Posterior vena cava (tissue), 2 donors: ENCODE measurements at places on chromosomes 7 and 10. TPM values are rescaled to one million over a fixed set of nuclear protein-coding genes. Genes with fewer than 3 reads are reported as not detected.

DNA sequence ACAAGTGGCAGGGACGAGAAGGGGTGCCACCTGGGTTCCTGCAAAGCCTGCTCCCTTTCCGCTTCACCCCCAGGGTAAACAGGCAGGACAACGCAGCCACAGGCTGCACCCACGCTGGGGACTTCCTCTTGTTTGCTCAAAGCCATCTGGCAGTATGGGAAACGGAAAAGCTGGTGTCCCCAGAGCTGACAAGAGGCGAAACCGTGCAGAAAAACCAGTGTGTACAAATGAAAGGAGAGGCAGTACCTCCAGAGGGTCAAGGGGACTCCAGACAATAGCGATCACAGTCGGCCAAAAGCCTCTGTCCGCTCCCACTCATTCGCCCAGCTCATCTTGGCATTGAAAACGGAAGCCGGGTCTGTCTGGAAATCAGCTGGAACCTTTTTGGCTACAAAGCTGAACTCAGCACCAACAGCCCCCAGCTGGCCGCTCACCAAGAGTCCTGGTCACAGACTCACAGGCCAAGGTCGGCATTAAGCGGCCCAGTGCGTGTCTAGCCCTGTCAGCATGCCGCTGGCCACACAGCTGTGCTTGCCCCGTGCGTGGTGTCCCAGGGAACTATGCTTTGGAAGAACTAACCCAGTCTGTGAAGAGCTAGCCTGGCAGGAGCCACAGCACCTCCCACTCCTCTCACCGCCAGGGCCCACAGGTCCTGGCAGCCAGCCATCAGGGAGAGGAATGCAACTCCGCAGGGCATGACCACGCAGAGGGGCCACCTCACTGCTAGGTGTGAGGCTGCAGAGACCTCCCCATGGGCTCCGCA, 10.4 kb downstream of the TNS3 start:
- DNase-seq: peak; percentile 96

GRCh38 chr7:82110146-82110840, 333.3 kb downstream of the CACNA2D1 start:
- no peak for DNase-seq

GRCh38 chr10:12750526-12751201, 250.8 kb downstream of the CCDC3 start:
- DNase-seq: no peak

- DNase-seq: no peak
Observed at GRCh38 chr7:94632338-94633013, 23.5 kb downstream of the SGCE start.

DNA sequence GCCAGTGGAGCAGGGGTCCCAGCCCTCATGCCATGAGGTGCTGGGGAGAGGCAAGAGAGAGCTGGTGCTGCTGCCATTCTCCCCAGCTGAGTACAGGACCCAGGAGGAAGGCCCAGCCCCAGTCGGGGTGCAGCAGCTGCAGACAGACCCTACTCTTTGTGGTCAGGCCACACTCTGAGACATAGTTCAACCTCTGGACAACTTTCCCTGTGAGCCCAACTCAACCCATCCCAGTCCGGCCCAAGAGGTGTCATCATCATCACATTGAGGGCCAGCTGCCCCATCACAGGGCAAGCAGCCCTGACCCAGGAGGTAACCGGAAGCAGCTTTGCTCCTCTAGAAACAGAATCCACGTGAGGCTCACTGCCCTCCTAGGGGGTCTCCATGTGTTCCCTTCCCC, 133.8 kb upstream of the KCNMA1 start:
- DNase-seq: peak; percentile 23

- DNase-seq: no peak
Observed at GRCh38 chr7:74275401-74275881, 13.8 kb upstream of the CLIP2 start.

DNA sequence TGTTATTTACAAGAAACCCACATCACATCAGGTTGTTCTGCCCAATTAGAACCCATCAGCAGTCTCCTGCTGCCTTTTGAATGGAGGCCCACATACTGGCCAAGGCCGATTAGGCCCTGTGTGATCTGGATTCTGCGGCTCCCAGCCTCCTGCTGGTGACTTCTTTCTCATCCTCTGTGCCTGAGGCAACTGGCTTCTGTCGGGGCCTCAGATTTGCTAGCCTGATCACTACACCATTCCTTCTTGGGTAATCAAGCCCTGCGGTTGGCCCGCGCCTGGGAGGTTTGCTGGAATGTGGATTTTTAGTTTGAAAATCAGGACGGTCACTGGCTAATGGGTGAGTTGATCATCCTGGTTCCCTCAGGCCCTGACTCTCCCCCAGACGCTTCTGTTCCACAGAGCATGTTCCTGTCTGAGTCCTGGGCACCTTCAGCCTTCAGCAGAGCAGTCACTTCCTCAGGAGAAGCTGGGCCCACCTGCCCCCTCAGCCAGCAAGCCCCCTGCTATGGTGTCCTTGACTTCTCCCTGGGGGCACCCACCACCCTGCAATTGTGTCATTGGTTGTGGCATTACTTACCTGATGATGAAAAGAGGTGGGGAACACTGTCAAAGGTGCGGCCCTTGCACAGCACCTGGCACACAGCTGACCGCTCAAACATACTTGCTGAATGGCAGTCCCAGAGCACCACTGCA, 207.6 kb downstream of the PHTF2 start:
- no peak for DNase-seq

DNA sequence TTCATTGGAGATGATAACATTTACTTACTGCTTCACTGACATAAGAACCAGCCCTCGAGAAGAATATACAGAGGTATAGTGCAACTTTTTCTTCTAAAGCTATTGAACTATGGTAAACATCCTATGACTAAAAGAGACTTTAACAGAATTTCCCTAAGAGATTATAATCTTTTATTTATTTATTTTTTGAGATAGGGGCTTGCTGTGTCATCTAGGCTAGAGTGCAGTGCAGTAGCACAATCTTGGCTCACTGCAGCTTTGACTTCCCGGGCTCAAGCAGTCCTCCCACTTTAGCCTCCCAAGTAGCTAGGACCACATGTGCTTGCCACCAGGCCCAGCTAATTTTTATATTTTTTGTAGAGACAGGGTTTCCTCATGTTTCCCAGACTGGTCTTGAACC, 258.5 kb upstream of the FERD3L start:
- no peak for DNase-seq

- no peak for DNase-seq
Observed at GRCh38 chr10:4549139-4549653, 276.8 kb upstream of the AKR1E2 start.

DNA sequence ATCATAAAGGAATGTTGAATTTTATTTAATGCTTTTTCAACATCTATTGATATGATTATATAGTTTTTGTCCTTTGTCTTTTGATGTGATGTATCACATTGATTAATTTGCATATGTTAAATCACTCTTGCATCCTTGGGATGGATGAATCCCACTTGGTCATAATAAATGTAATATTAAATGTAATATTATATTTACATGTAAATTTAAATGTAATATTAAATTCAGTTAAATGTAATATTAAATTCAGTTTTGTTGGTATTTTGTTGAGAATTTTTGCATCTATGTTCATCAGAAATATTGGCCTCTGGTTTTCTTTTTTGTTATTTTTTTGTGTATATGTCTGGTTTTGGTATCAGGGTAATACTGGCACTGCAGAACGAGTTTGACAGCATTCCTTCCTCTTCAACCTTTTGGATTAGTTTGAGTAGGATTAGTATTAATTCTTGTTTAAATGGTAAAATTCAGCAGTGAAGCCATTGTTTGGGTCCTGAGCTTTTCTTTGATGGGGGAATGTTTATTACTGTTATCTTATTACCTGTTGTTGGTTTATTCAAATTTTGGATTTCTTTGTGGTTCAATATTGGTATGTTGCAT, 37.8 kb downstream of the ABCA13 start:
- no peak for DNase-seq

DNA sequence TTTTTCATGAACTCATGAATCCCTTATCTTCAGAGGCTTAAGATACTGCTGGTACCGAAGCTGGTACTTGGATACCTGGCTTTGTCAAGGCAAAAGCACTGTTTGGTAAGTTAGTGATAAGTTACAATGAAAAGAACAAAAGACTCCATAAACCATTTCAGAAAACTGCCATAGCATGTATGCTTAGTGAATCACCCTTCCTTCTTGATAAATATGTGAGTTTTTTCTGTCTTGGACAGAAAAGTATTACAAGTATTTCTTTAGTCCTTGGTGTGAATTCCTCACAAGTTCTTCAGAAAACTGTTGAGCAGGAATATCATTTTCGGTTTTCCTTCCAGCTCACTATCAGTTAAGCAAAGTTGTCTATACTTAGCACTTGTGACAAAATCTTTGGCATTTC, 25.6 kb downstream of the PUS7 start:
- DNase-seq: no peak

GRCh38 chr7:79282070-79282694, 171.3 kb downstream of the MAGI2 start:
- peak; percentile 41 for DNase-seq

DNA sequence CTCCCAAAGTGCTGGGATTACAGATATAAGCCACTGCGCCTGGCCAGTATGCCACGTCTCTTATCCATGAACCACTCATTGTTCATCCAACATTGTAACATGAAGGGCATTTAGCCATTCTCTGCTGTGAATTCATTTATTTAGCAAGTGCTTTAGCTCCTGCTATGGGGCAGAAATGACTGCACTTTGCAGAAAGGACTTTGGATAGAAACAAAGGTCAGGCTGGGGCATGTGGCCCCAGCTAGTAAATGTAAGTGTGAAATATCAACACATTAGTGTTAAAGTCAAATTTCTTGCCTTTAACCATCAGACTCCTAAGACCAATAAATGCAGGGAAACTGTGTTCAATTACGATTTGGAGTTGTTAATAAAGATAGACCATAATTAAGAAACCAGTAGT, 27.7 kb upstream of the TAX1BP1 start:
- no peak for DNase-seq

DNA sequence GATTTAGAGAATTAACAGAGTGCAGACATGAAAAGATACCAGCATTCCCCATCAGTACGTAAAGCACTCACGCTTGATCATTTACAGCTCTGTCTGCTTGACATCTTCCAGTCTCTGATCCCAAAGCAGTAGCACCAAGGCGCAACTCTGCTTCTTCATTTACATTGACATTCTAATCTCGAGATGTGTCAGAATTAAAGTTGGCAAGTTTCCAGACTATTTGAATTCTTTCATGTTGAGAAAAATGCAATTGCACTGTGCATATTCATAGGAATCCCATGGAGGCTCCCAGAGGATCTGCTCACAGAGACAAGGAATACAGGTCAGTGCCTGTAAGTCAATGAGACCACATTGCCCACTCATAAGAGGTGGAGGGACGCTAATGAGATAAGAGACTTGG, 183.9 kb downstream of the LRRN3 start:
- DNase-seq: no peak

- DNase-seq: no peak
Observed at GRCh38 chr10:34739915-34740314, 75.2 kb downstream of the PARD3 start.

- no peak for DNase-seq
Observed at GRCh38 chr7:97576043-97576442, 155.8 kb upstream of the TAC1 start.

The CALML3 gene
- total RNA-seq: not detected

The SFTPA1 gene
- total RNA-seq: not detected

The UCN3 gene
- not detected for total RNA-seq

The MEIG1 gene
- not detected for total RNA-seq
